Temporal lobe (tissue), 4 donors: ENCODE measurements at places on chromosomes 2 and 18. TPM values are rescaled to one million over a fixed set of nuclear protein-coding genes. Genes with fewer than 3 reads are reported as not detected.

The CTAGE1 gene
- total RNA-seq, result not detected

The PLCD4 gene
- total RNA-seq, result 0.25 TPM

The C2orf72 gene
- total RNA-seq, result 31.0 TPM

The MPPE1 gene
- total RNA-seq, result 15.5 TPM

The SNED1 gene
- total RNA-seq, result 3.2 TPM

The GKN1 gene
- 2.0 TPM for total RNA-seq

The PAIP2B gene
- 13.3 TPM for total RNA-seq

The SLC9A4 gene
- 0.25 TPM for total RNA-seq

The RGPD3 gene
- 0.98 TPM for total RNA-seq

The FASTKD2 gene
- total RNA-seq, result 40.6 TPM

The TXNDC2 gene
- total RNA-seq, result under 0.01 TPM

The CYS1 gene
- 0.49 TPM for total RNA-seq

The RAB6C gene
- 0.98 TPM for total RNA-seq

The PJVK gene
- 4.2 TPM for total RNA-seq

The MCFD2 gene
- total RNA-seq, result 39.1 TPM

The CROCC2 gene
- total RNA-seq, result not detected

The PROKR1 gene
- total RNA-seq, result 0.25 TPM

The HADHA gene
- total RNA-seq, result 66.6 TPM

The HOXD4 gene
- not detected for total RNA-seq

The DHRS9 gene
- 0.49 TPM for total RNA-seq

The IL36B gene
- not detected for total RNA-seq

The PSTPIP2 gene
- 1.2 TPM for total RNA-seq

The KCNF1 gene
- 17.2 TPM for total RNA-seq

The PPIL3 gene
- 33.2 TPM for total RNA-seq

The LAPTM4A gene
- 41.6 TPM for total RNA-seq

The PSMG2 gene
- 45.0 TPM for total RNA-seq

The LRATD1 gene
- total RNA-seq, result 17.5 TPM

The PROM2 gene
- total RNA-seq, result 0.98 TPM

The AP1S3 gene
- total RNA-seq, result 3.2 TPM

The PSMA8 gene
- not detected for total RNA-seq

The TCF23 gene
- total RNA-seq, result not detected
